Transverse colon (tissue), 4 donors: ENCODE measurements at places on chromosomes 12 and 14. TPM values are rescaled to one million over a fixed set of nuclear protein-coding genes. Genes with fewer than 3 reads are reported as not detected.

DNA sequence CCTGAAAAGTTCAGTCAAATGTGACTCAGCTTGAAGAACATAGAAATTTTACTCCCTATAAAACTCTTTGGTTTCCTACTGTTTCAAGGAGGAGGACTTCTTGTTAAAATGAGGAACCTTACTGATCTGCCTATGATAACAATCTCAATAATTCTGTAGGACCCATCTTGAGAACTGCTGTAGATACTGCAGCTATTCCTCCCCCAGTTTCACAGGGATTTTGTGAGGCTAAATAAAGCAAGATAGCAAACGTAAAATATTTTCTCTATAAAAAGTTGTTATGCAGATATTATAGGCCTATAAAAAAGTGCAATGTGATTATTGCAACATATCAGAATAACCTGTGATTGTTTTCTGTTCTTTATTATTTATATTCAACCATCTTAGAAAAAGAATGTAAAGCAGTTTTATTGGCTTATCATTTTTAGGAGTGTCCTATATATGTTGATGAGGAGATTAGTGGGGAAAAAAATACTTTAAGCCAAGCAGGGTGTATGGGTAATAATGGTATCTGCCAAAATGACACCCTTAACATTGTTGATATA is 12.1 kb downstream of the CLEC14A start:
- no peak for DNase-seq

DNA sequence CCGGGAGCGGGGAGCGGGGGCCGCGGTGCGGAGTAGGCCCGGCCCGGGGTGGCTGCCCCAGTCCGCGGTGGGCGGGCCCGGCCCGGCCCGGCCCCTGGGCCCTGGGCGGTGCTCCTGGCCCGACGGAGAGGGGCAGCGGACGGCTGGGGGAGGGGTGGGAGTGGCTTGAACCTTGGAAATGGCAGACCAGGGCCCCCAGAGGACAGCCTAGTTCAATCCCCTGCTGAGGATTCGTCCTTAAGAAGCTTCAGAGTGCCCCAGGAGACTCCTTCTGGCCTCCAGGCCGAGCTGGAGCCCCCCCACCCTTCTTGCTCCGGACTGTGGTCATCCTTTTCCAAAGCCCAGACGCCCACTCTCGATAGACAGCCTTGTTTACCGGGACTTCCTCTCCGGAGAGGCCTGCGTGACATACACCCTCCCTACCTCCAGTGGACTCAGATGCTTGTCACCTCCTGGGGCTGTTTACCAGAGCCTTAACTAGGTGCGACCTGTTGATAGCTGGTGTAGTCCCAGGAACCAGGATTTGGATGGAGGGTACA is 458 bp downstream of the KHNYN start:
- peak; percentile 82 for DNase-seq

DNA sequence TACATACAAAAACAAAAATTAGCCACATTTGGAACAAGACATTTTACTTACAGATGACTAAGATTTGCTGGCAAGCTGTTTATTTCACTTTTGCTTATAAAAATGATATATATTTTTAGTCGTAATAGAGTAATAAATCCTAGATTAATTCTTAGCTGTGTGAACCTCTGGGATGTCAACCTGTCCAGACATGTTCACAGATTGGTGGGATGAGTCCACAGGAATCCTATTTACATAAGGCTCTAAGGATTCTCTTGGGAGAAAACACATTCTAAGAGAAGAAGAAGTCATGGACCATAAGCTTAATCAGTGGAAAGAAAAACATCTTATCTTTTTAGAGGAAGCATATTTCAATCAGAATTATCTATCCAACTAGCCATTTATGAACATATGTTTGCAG is 797.4 kb downstream of the C12orf50 start:
- no peak for DNase-seq

KRT80 gene
- total RNA-seq = not detected

KRT77 gene
- not detected for total RNA-seq

DNA sequence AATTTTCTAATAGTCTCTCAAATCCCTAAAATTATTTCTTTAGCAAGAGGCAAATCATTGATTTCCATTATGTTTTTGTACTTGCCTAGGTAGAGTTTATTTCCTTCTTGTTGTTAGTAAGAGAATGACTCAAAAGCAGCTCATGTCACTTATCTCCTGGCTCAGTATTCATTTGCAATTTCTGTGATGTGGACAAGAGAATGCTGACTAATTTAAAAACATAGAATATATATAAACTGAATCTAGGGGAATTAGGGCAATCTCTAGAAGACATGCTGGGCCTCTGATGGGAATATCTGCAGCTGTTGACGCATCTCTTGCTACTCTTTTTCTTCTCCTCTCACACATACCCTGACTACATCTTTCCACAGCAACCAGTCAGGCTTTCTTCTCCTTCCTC is 130.8 kb upstream of the PRKD1 start:
- no peak for DNase-seq

EIF2B1 gene
- 73.8 TPM for total RNA-seq

DNA sequence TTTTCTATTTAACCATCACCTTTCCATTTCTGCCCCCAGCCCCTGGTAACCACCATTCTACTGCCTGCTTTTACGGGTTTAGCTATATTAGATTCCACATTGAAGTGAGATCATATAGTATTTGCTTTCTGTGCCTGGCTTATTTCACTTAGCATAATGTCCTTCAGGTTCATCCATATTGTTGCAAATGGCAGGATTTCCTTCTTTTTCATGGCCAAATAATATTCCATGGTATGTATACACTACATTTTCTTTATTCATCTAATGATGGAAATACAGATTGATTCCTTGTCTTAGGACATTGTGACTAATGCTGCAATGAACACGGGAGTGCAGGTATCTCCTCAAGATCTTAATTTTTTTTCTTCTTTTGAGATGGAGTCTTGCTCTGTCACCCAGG is 202.2 kb downstream of the APAF1 start:
- DNase-seq = no peak

DNA sequence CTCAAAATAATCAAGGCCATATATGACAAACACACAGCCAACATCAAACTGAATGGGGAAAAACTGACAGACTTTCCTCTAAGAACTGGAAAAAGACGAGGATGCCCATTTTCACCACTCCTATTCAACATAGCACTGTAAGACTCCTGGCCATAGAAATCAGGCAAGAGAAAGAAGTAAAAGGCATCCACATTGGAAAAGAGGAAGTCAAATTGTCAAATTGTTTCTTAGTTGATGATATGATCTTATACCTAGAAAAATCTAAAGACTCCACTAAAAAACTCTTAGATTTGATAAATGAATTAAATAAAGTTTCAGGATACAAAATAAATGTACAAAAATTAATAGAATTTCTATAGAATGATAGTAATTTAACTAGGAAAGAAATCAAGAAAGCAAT is 11.2 kb downstream of the OR8S1 start:
- DNase-seq = no peak

KRAS gene
- 24.3 TPM for total RNA-seq

DNA sequence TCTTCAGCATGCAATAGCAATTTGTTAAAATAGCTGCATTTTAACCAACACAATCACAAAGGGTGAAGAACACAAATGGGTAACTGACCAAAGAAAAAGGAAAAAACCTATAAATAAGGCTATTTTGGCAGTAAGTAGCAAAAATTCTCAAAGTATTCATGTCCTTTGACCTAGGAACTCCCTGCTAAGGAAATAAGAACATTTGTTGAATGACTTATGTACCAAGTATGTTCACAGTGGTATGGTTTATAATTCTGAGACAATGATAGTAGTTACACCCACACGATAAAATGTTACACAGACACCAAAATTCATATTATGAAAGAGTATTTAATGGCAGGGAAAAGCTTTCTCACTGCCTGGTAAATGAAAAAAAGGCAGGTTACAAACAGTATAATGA is 16.9 kb downstream of the CCDC88C start:
- DNase-seq = no peak

DNA sequence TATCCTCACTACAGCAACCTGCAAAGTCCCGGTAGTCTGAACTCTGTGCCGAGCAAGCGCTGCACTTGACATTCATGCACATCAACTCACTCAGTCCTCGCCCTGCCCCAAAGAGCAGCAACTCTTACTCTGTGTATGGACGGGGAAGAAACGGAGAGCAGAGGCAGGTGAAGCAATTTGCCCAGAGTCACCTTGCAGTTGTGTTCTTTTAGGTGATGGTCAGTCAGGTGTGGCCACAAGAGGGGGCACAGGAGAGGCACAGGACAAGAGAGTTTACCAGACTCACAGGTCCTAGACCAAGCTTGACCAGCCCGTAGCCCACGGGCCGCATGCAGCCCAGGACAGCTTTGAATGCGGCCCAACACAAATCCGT is 39.1 kb downstream of the TSPAN11 start:
- no peak for DNase-seq

KERA gene
- not detected for total RNA-seq

SPX gene
- not detected for total RNA-seq

- peak; percentile 3 for DNase-seq
These were observed 184.3 kb upstream of the RTL1 start for GRCh38 chr14:101087614-101088394.

CPM gene
- total RNA-seq = 102 TPM

RPGRIP1 gene
- 0.27 TPM for total RNA-seq

PXMP2 gene
- 114 TPM for total RNA-seq

GRCh38 chr14:78440356-78440894 is 270.3 kb downstream of the NRXN3 start:
- DNase-seq = no peak

MUCL1 gene
- total RNA-seq = not detected

DNA sequence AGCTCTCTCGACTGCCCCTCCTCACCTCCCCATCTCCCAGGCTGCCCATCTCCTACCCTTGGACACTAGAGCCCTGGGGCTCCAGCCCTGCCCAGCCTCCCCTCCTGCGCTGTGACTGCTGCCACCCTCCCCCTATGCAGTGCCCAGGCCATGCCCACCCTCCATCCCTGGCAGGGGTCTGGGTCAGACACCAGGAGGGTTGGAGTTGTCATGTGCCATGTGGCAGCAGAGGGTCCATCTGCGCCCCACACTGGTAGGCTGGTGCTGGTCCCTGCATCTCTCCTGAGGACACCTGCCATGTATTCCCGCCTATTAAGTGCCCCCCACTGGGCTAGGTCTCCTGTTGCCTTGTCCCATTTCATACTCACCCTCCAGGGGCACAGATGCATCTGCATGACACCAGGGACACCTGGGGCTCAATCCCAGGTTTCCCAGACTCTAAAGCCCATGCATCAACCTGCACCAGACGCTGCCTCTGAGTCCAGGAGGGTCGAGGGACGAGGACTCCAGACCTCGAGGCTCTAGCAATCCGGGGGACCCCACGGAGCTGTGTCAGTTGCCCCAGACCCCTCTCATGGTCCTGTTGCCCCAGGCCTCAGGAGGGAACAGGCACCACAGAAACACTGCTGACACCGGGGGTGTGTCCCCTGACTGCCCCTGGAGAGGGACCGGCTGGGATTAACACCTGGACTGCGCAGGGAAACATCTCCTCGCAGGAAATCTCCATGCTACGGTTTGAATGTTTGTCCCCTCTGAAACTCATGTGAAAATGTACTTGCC is 23.4 kb upstream of the SFSWAP start:
- DNase-seq = no peak

DNA sequence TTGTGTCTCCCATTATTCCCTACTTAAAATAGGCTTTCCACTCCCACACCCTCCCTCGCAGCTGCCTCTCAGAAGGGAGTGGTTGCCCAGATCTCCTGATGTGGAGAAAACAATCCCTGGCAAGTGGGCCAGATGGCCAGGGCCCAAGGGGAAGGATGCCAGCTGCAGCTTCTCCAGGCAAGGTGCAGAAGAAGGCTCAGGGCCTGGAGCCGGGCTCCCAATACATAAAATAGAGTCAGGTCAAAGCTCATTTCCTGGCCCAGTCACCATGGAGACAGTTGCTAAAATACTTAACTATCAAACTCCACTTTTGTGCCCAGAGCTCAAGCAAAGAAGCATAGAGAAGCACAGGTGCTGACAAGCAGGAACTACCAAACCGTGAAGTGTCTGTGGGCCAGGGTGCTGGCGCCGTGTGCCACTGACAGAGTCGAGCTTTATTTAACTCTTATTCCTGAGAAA is 45.7 kb upstream of the ITPR2 start:
- DNase-seq = peak; percentile 74

GRCh38 chr12:94560431-94561221 is 89.7 kb downstream of the TMCC3 start:
- peak; percentile 61 for DNase-seq

DNA sequence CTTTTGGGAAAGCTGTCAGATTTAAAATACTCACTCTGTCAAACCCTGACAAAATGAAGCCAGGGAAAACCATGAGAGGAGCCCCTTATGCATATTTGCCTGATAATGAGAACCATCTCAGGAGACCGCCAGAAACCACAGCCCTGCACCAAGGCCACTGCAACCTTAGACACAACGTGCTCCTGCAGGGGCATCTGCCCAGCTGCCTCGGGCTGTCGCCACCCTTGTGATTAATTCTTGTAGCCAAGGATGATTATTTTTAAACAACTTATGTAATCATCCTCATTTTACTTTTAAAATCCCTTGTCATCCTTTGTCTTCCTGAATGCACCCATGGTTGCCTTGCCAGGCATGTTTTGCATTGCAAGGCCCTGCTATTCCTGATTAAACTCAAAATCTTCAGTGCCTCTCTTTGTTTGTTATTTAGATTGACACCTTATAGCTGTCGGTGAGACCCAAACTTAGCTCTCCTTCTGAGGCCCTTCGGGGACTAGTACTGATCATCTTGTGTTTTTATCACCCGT is 766.4 kb upstream of the TMEM132C start:
- no peak for DNase-seq

- no peak for DNase-seq
These were observed 3.1 kb downstream of the NFYB start for GRCh38 chr12:104134882-104135281.

ENDOU gene
- total RNA-seq = not detected

DNA sequence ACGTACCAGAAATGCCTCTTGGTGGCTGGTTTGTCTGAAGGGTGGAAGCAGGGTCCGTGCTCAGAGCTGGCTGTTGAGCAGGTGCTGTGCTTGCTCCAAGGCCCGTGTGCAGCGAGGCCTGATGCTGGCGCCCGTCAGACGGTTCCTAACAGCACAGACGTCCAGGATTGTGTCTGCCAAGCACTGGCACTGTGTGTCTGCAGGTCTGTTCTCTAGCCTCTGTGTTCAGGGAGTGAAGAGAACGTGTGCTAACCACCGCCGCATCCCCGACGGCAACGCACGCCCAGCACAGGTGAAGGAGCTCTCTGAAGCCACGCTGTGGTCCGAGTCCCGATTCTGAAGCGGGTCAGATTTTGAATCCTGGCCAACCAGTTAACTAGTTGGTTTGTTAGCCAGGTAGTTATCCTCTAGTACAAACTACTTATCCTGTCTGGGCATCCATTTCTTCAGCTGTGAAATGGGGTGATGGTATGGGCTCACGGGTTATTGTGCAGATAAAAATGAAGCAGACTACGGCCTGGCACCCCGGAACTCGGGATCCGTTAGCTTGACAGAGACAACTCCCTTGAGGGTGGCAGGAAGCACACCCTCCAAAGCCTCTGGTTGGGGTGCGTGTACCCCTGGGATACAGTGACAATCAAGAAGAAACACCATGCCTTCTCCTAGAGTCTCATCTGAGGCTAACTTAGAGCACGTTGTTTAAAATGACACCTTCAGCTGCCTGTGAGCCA is 18.6 kb upstream of the TDRD9 start:
- no peak for DNase-seq
